ENCODE measurements at places on chromosomes 2 and 18.

DNA sequence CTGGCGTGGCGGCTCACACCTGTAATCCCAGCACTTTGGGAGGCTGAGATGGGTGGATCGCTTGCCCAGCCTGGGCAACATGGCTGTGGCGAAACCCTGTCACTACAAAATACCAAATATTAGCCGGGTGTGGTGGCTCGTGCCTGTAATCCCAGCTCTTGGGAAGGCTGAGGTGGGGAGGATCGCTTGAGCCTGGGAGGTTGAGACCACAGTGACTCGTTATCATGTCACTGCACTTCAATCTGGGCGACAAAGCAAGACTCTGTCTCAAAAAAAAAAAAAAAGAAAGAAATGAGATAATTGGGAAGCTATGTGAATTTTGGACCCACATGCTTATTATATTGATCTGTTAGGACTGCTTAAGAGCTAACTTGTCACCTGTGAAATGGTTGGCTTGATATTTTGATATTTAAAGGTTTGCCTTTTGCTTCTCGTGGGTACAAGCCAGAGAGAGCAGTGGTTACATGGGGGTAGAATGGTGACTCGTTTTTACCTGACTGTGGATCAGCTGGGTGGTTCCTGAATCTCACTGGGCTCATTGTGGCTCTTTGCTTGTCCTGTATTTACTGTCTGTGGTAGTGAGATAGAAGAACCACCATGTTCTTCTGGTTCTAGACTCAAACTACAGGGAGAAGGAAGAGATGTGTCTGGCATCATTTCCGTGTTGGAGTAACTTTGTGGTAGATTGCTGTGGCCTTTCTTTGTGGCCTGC is 28.9 kb downstream of the ZNF532 start:
- no peak for DNase-seq

GRCh38 chr2:235709969-235710879 is 216.4 kb downstream of the AGAP1 start:
- no peak for DNase-seq

DNA sequence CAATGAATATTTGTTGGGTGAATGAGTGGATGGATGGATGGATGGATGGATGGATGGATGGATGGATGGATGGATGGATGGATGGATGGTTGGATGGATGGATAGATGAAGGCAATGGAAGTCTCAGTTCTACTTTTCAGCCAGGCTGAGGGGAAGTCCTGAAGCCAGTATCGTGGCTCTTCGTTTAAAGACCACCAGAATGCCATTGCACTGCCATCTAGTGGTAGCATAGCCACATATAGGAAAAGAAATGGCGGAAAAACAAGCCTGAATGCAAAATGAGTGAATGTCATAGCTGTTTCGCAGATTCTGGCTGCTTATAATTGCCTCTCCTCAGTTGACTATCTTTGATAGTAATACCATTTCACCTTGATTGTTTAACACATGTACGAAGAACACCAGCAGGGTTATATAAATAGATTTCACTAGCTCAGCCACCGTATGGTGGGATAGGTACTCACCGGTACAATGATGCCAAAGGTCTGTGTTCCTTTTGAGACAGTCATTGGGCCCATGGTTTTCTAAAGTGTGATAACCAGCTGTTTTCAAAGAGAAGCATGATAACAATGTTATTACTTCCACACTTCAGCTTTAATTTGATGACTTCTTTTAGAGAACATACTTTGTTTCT is 62.3 kb upstream of the GREB1L start:
- DNase-seq: peak; percentile 16

DNA sequence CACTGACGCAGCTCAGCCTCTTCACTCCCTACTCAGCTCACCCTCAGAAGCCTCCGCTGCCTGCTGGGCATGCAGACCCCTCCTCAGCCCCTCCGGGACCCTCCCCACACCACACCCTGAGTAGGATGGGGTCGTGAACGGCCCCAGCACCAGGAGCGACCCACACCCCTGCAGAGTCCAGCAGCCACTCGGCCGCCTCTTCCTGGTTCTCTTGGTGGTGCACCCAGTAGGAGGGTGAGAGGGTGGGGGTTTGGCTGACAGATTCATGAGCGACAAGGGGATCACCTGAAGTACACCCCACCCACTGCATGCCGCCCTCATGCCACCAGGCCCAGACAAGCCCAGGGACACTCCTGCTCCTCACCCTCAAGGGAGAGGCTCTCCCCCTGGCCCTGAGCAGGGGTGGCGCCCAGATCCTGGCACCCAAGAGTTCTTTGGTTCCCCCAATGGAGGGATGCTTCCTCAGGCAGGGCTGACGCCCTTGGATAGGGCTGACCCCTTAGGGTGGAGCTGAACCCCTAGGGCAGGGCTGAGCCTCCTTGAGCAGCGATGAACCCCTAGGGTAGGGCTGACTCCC is 76.6 kb upstream of the GPC1 start:
- DNase-seq: no peak

DNA sequence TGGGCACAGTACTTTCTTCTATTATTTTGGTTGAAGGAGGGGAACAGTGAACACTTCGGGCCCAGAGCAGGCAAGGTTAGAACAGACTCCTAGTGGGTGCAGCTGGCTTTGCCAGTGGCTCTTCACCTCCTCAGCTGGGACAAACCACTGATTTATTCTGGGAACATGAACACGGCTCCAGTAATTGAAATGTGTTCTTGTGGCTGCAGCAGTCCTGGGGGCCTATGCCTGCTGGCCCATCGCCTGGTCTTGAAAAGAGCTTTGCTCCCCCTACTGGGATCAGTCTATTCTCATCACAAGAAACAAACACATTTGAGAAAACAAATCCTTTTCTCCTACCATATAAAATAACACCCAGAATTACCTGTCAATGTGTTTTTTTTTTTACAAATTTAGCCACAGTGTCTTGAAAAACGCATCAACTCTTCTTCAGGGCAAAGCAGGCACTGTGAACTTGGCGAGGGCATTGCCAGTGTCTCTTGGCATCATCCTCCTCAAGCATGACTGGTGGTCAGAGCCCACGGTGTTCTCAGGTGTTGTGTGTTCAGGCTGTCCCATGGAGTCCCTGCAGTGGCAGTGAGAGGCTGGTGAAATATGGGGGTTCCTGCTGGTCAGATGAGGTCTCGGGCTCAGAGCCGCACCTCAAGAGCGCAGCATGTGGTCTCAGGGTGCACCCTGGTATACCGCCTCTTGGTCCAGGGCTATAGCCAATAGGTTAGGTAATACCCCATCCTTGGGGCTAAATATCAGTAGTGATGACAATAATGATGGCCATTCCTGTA is 51.3 kb downstream of the RNF144A start:
- DNase-seq: no peak

DNA sequence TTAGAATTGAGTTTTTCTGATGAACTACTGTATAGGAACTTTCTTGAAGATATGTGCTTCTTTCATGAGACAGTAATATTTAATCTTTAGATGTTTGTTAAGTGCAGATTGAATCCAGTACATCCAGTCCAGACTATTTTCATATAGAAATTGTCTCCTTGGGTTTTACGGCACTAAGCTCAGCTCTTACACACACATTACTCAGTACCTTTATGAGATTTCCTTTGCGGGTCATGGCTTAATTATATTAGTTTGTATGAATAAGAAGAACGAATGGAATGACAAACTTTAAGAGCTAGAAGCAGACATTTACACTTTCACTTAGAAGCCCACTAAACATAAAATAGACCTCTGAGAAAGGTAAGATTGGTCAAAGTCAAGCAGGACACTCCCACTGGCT is 223.3 kb upstream of the THUMPD2 start:
- DNase-seq: no peak

DNA sequence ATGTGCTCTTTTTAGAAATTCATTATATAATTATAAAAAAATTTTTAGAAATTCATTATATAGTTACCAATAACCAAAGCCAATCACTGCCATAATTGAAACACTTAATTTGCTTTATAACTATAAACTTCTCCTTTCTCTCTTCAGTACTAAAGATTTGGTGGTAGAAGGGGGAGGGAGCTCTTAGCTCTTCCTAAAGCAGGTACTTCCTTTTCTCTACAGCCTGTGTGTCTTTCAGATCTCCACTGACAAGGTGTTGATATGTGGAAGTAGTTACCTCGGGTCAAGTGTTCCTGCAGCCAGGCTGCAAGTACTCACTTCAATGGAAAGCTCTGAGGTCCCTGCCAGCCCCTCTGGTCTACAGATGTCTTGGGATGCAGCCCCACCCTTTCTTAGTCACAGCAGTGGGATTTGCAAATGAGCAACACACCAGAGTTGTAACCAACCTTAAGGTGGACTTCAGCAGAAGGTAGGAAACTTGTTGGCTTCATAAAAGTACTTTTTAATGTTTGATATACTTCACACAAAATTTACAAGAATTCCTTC is 690.0 kb downstream of the ARHGAP15 start:
- DNase-seq: no peak

- no peak for DNase-seq
Measured at GRCh38 chr2:200779214-200779613, 32.5 kb upstream of the BZW1 start.

DNA sequence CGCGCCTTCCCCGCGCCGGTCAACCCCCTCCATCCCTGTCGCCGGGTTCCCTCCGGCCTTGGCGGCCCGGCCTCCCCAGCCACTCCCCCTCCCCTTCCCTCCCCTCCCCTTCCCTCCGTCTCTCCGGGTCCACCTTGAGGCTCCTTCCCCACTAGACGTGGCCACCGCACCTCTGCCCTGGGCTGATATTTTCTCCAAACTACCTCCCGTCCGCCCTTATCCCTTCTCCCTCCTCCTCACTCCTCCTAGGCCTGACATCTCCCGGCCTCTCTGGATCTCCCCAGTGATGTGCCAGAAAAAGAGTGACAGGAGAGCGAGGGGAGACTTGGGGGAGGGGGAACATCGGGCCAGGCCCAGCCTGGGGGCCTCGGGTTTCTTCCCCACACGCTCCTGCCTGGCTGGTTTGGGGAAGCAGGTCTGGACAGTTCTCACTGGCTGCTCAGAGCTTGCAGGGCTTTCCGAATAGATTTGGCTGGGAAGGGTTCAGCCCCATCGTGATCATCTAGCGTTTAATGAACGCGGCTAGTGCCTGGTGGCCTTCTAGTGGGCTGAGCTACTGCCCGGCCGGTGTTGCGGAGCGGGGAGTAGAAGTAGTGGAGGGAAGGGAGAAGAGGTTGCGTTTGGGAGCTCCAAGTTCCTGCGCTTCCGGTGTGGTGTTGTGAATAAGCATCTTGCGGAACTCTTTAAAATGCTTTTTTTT is 641 bp downstream of the MAPRE3 start:
- DNase-seq: no peak

DNA sequence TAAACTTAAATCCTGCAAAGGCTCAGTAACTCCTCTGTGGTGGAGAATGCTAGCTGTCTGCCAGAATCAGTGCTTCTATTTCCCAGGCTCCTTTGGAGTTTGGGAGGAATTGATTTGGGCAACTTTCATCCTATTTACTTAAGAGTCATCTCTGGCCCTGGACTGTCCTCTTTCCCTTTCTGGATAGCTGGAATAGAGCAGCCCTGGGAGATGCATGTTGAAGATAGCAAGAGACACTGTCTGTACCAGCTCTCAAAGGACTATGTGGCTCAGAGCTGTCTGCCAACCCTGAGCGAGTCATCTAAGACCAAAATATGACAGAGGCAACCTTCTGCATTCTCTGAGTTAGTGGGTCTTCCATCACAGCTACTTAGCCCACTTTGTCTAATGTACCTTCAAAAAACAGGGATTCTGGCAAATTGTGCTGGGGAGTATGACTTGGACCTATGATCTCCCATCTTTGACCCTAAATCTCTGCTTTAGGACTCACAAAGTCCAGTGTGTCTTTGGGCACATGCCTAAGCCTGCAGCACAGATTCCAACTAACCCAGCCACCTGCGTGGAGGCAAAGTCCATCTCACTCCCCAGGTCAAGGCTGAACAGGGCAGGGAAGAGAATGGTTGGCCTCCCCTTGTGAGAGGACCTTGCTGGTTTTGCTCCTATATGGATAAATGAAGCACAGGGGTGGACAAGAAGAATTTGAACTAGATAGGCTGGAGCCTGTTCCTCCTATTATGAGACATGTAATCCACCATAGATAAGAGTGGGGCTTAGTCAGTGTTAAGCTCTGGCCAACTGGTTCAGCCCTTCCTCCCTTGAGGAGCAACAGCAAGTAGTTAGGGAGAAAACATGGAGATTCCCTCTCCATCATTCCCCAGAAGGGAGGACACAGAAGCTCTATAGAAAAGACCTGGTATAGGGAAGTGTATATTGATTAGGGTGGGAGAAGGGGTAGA is 99.1 kb upstream of the PELI1 start:
- no peak for DNase-seq

GRCh38 chr2:236964291-236964690 is 121.4 kb upstream of the COPS8 start:
- no peak for DNase-seq

GRCh38 chr2:37753758-37754157 is 82.3 kb upstream of the CDC42EP3 start:
- no peak for DNase-seq

GRCh38 chr2:6917071-6917760 is at the start of gene RNF144A:
RNF144A (plus strand) TSS chr2:6917412; CDS start chr2:6996927, 79,515 bp downstream.
- DNase-seq: peak; percentile 58

DNA sequence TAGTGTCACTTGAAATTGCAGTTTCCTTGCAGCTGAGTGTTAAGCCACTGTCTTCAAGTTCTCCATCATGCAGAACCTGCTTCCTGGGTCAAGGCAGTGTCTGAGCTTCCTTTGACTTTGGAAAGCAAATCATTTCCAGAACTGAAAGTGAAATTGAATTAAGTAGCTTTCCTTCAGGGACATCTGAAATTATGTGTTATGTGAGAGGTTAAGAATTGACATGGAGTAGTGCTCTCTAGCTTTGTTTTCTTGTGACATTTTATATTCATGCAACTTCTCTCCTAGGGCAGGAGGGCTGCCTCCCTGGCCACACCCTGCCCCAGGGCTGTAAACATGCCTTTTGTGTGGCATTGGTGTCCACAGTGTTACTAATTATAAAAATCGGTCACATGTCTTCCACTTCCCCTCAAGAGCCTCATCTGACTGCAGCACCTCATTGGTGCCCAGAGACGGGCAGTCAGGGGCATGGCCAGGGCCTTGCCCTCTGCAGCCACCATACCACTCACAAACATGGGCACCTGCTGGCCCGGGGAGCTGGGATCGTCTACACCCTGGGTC is 14.4 kb downstream of the RAB12 start:
- no peak for DNase-seq

DNA sequence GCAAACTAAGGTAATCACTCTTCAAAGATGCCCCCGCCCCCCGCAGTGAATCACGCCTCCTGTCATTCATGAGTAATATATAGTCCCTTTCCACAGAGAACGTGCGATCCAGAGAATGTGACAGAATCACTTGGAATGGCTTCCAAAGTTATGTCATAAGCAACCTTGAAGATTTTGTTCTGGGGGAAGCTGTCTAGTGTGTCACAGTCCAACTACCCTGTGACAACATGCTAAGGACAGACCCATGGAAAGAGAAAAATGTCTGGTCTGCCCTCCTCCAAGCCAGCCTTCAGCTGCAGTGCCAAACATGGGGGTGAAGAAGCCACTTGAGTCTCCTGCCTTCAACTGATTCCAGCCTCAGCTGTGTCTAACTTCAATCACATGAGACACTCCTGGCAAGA is 259.1 kb downstream of the SS18 start:
- no peak for DNase-seq

GRCh38 chr18:812376-813171 is 532 bp upstream of the YES1 start:
- DNase-seq: peak; percentile 71

- DNase-seq: no peak
Measured at GRCh38 chr2:45857867-45858520, 206.5 kb downstream of the PRKCE start.

- DNase-seq: no peak
Measured at GRCh38 chr2:216548901-216549331, 50.3 kb downstream of the RPL37A start.

Data from effector CD4-positive, alpha-beta T cell (primary cell).